Mesenchymal stem cell (in vitro differentiated cells and primary cell): ENCODE measurements at places on chromosomes 7 and 10.

DNA sequence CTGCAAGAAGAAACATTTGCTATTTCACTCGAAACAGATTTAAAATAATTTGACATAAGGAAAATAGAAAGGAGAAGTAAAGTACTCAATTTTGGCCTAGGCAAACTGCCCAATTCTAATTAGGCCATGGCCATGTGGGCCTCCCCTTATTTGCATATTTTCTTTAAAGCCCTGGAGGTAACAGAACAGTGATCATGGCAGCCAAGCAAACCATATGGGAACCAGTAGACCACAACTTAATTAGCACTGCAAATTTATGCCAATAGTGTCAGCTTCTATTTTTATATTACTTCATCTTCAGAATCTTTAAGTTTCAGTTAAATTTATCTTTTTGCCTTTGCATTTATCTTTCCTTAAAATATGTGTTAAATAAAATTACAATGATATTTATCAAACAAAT is 63.3 kb upstream of the THSD7A start:
- no peaks in the 10 kb centered on the region for H3K27me3 ChIP-seq
- no peak for DNase-seq
- no peaks in the 10 kb centered on the region for H3K4me1 ChIP-seq
- no peak overlapping the region for H3K27ac ChIP-seq
- no peaks in the 10 kb centered on the region for H3K36me3 ChIP-seq

DNA sequence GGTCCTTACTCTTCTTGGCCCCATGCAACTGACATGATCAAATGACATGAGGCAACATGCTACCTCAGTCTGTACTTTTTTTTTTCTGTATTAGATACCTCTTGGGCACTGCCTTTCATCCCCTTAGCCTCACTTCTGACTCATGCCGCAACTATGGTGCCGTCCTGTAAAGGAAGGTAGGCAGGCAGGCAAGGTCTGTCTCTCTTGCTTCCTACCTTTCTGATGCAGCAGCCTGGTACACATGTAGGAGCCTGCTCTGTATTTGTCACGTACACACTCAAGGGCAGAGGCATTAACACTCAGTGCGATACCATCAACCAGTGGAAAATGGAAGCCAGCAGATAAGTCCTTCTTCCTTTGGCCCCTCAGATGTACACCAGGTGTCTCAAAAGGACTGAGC is 146.7 kb downstream of the ATE1 start:
- H3K4me1 ChIP-seq: no peaks in the 10 kb centered on the region
- H3K27ac ChIP-seq: no peak overlapping the region
- H3K27me3 ChIP-seq: no peaks in the 10 kb centered on the region

- no peak for DNase-seq
- no peaks in the 10 kb centered on the region for H3K36me3 ChIP-seq
- no peak overlapping the region for H3K4me3 ChIP-seq
- no peak overlapping the region for H3K27ac ChIP-seq
- no peaks in the 10 kb centered on the region for H3K4me1 ChIP-seq
These were observed 590.4 kb downstream of the NXPH1 start for GRCh38 chr7:9023675-9024294.

DNA sequence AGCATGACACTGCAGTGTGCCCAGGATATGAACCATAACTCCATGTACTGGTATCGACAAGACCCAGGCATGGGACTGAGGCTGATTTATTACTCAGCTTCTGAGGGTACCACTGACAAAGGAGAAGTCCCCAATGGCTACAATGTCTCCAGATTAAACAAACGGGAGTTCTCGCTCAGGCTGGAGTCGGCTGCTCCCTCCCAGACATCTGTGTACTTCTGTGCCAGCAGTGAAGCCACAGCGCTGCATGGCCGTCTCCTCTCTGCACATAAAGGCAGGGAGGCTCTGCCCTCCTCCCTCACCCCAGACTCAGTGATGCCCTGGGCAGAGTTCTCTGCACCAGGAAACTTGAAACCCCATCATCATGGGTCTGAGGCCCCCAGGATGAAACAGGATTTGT is 70.7 kb upstream of the PRSS58 start:
- H3K4me1 ChIP-seq: peaks cover 13% of the 10 kb centered on the region
- peaks cover 29% of the 10 kb centered on the region for H3K27me3 ChIP-seq

DNA sequence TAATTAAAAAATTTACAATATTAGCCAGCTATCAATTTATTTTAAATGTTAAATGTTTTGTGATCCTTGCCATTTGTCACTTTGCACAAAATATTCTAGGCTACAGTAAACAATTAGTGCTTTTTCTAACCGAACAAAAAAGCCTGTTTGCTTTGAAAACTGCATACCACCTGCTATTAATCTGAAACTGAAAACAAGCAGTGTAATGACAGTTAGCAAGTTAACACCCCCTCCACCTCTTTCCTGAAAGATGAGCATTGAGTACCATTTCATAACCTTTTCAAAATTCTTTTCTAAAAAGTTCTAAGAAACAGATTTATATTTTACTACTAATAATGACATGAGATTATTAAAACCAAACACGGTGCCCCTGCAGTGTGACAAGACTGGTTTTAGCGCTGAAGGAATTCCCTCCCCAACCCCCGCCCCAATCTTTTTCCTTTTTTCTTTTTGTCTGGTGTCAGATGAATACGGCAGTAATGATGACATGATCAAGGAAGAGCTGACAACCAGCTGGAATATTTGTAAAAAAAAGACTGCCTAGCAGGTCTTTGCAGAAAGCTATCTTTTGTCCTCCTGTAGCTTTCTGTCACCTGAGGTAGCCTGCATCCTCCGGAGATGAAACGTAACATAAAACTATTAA is 175.6 kb downstream of the CHCHD3 start:
- H3K4me1 ChIP-seq: no peaks in the 10 kb centered on the region
- no peak overlapping the region for H3K27ac ChIP-seq
- no peaks in the 10 kb centered on the region for H3K36me3 ChIP-seq
- H3K27me3 ChIP-seq: no peaks in the 10 kb centered on the region

DNA sequence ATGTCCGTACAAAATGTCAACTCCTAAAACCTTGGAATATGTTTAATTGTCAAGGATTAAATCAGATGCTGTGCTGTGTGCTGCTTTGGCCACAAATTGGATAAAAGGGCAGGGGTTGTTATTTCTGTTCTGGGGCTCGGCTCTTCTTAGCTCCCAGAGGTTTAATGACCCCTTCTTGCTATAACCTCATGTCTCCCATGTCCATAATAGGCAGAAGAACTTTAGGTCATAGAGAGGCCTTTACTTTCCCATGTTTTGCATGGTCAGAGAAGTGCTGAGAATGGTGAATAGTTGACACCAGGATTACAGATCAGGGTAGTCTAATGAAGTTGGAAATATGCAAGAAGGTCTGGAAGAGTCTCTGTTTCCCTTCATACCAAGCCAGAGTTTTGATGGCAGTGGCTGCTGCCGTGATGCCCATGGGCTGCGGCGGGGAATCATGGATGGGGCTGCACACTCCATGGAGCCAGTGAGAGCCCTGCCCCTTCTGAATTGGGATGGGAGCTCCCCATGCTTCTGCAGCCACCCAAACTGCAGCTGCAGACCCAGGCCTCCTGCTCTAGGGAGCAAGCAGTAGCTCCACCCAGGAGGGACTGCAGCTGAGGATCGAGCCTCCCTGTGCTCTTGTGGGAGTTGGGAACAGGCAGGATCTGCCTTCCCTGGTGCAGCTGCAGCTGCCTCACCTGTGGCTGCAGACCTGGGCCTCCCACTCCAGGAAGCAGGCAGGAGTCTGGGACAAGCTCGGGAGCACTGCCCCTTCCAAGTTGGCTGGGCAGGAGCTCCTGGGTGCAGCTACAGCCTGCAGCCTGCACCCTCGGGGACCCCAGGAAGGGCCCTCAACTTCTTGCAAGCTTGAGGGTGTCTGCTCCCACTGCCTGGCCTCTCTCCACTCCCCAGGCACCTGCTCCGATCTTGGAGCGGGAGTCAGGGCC is 23.1 kb upstream of the STEAP4 start:
- H3K27me3 ChIP-seq: no peaks in the 10 kb centered on the region
- H3K4me3 ChIP-seq: no peak overlapping the region
- no peaks in the 10 kb centered on the region for H3K36me3 ChIP-seq
- H3K27ac ChIP-seq: no peak overlapping the region
- H3K4me1 ChIP-seq: no peaks in the 10 kb centered on the region

DNA sequence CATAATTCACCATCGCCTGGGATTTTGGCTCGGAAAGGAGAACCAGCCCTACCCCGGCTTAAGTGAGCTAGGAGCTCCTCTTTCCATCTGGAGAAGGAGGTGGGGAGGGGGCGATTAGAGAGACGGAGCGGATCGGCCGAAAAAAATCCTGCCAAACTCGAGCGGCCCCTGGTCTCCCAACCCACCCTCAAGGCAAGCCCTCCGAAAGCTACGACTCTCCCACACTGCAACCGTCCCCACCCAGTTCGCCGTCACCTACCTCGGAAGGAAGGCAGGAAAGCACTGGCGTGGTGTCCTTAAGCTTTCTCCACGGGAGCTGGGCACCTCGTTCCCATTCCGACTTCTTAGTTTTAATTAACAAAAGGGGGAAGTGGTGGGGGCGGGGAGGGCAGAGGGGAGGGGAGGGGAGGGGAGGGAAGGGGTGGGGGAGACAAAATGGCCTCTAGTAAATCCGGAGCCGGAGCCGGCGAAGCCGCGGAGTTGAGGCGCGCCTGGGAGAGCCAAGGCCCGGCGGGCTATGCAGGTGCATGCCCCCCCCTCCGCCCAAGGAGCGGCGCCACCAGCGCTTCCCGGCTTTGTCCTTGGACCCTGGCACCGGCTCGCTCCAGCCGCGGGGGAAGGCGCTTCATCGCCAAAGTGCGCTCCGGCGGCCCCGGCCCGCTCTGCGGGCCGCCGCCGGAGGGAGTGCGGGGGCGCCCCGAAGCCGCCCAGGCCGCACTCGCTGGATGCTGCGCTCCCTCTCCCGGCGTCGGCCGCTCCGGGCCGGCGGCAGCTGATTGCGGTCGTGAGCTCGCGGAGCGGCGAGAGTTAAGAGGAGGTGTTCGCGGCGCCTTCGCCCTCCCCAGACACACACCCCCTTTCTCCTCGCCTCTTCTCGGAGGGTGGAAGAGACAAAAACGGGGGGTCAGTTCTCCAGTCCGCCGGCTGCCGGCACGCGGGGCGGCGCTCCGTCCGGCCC is at the start of gene LRRC4:
TSS of gene LRRC4 (minus strand) at position 784 of the 958 bp plus-strand sequence. CDS start 797 bp downstream, outside the sequence.
- peaks cover 8% of the 10 kb centered on the region for H3K36me3 ChIP-seq
- H3K4me1 ChIP-seq: peaks cover 13% of the 10 kb centered on the region
- no peak within 1 kb of the TSS for H3K27ac ChIP-seq

DNA sequence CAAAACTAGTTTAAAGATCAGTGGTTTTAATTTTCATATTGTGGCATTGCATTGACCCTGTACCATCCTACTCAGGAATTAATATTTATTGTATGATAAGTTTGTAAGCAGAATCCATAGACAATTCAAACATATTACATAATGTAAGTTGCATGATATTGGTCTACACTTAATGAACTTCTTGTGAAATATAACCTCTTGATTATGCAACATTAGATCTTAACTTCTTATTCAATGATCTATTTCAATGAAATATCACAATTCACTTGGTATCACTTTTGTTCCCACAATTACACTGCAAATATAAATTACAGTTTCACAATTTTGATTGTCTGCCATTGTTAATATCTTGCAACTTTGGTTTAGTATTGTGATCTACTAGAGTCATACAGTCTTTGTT is 44.0 kb upstream of the TMEM229A start:
- peaks cover 1% of the 10 kb centered on the region for H3K4me1 ChIP-seq
- DNase-seq: no peak
- H3K27me3 ChIP-seq: no peaks in the 10 kb centered on the region
- no peak overlapping the region for H3K27ac ChIP-seq
- H3K4me3 ChIP-seq: no peak overlapping the region

DNA sequence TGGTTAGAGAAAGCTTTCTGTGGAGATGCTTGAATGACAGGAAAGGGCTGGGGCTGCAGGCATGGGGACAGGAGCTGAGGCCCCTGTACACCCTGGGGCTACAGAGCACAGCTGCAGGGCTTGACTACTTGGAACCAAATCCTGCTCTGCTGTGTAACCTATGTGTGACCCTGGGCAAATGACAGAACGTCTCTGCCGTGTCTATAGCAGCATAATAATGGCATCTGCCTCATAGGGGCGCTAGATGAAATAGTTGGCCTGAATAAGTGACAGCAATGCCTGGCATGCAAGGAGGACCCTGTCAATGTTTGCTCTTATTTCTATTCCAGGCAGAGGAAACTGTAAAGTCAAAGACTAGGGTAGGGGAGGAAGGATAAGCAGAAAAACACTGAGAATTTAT is 254.0 kb downstream of the USP6NL start:
- no peaks in the 10 kb centered on the region for H3K36me3 ChIP-seq
- H3K27ac ChIP-seq: no peak overlapping the region
- H3K27me3 ChIP-seq: peaks cover 13% of the 10 kb centered on the region
- no peaks in the 10 kb centered on the region for H3K4me1 ChIP-seq
- DNase-seq: no peak
